ENCODE measurements at places on chromosomes 4 and X. TPM values are rescaled to one million over a fixed set of nuclear protein-coding genes. Genes with fewer than 3 reads are reported as not detected.

CTAG1A gene
- total RNA-seq, result not detected

DDIT4L gene
- 0.95 TPM for total RNA-seq

MOB1B gene
- total RNA-seq, result 16.1 TPM

AFP gene
- total RNA-seq, result not detected

HSD17B11 gene
- total RNA-seq, result 27.8 TPM

TRO gene
- total RNA-seq, result 1.2 TPM

DCX gene
- total RNA-seq, result not detected

ZRSR2 gene
- total RNA-seq, result 21.3 TPM

CSAG2 gene
- not detected for total RNA-seq

ASB9 gene
- total RNA-seq, result 0.77 TPM

MAGEC2 gene
- not detected for total RNA-seq

CDX4 gene
- total RNA-seq, result not detected

TMEM150C gene
- total RNA-seq, result not detected

ABCE1 gene
- total RNA-seq, result 95.9 TPM

SOX3 gene
- total RNA-seq, result not detected

HSD17B13 gene
- 0.25 TPM for total RNA-seq

Data from T-helper 2 cell treated with Interferon-gamma antibody and Interleukin-4, amounts not matched to agents 100 ng/mL and 5 ng/mL, for 36 hours (primary cell).